SW 1271 (cell line): ENCODE measurements at places on chromosomes 7 and 10.

- DNase-seq: peak; percentile 25
Observed at GRCh38 chr7:23864973-23865372, 155.0 kb downstream of the STK31 start.

- DNase-seq: no peak
Observed at GRCh38 chr7:44678471-44679179, 70.0 kb upstream of the ZMIZ2 start.

DNA sequence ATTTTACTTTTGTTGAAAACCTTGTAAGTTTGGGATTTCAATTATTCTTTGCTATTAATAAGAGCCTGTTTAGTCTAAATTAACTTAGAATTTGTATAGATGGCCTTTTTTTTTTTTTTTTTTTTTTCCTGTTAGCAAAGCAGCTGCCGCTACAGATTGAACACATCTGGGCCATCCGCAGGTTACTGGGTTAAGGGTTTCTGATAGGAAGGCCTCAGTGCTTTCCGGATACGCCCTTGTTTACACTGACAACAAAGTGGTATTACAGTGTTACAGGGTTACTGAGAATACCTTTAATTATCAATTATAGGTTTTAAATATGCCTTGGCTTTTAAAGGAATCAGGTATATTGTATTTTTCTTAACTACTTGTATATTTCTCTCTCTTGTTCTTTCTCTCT lies 76.8 kb downstream of the PTN start:
- no peak for DNase-seq

DNA sequence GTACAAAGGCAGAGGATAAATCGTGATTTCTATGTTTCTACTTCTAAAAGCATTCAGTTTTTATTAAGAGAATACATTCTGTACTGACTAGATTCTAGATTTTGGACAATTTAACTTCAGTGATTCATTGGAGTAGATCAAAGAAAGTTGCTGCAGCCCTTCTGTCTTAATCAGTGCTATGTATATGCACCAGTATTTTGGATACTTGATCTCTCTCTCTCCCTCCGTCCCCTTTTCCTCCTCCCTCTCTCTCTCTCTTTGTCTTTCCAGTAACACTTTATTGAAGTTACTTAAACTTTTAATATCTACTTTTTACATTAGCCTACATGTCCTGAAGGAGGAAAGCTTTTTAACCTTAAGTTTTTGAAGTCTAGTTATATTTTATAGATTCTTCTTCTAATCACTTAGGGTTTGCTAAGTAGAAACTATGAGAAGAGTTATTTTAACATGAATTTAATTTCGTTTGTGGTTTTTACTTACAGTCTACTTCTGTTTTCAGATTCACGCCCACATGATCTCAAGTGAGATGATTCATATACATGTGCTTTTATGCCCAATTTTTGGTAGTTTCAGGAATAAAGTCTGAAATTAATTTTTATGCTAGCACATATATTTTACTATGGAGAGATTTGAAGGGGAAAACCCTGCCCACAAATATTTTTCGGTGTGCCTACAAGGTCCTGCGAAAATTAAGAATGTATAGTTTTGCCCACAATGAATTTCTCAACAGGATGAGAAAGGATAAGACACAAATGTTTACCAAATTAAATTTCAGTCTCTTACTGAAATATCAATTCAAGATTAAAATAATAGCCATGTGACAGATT lies 9.1 kb downstream of the MDFIC start:
- no peak for DNase-seq

- no peak for DNase-seq
Observed at GRCh38 chr7:121499624-121500023, 103.5 kb upstream of the FAM3C start.

GRCh38 chr7:111029574-111030251 lies 61.2 kb upstream of the LRRN3 start:
- no peak for DNase-seq
